Uterine smooth muscle cell (primary cell): ENCODE measurements at places on chromosomes 11 and 22. TPM values are rescaled to one million over a fixed set of nuclear protein-coding genes. Genes with fewer than 3 reads are reported as not detected.

GGTLC2 gene
- not detected in 2 replicates for total RNA-seq

C11orf91 gene
- not detected in 2 replicates for total RNA-seq

CCS gene
- total RNA-seq, result 40.1 and 43.2 TPM in 2 replicates

GGT1 gene
- 1.8 and 3.0 TPM in 2 replicates for total RNA-seq

GTSE1 gene
- total RNA-seq, result 4.2 and 16.8 TPM in 2 replicates

RIMBP3C gene
- total RNA-seq, result 0.11 and 0.25 TPM in 2 replicates

MPZL2 gene
- 0.22 and 0.25 TPM in 2 replicates for total RNA-seq

HTR3B gene
- total RNA-seq, result not detected in 2 replicates

TAF1D gene
- total RNA-seq, result 197 and 254 TPM in 2 replicates

ST3GAL4 gene
- total RNA-seq, result 22.5 and 27.9 TPM in 2 replicates

CD3D gene
- not detected in 2 replicates for total RNA-seq

AAMDC gene
- total RNA-seq, result 27.9 and 28.9 TPM in 2 replicates

ZC3H12C gene
- total RNA-seq, result 9.7 and 16.9 TPM in 2 replicates

OR5P2 gene
- total RNA-seq, result not detected in 2 replicates
